Dermis blood vessel endothelial cell (primary cell): ENCODE measurements at places on chromosomes 2 and 18. TPM values are rescaled to one million over a fixed set of nuclear protein-coding genes. Genes with fewer than 3 reads are reported as not detected.

The UGT1A4 gene
- 0.09 TPM in 1 of 2 replicates, not detected in the other for total RNA-seq

The DNAJC5G gene
- 0.93 and 2.7 TPM in 2 replicates for total RNA-seq

The SERPINB4 gene
- not detected in 2 replicates for total RNA-seq

The QPCT gene
- 4.0 and 7.8 TPM in 2 replicates for total RNA-seq

The HTR2B gene
- total RNA-seq: 4.4 and 4.8 TPM in 2 replicates

The NEUROD1 gene
- total RNA-seq: not detected in 2 replicates

The REG3G gene
- total RNA-seq: not detected in 2 replicates

The RAPH1 gene
- total RNA-seq: 38.6 and 67.8 TPM in 2 replicates

The C2orf66 gene
- total RNA-seq: under 0.01 and 0.14 TPM in 2 replicates

The D2HGDH gene
- 12.5 and 19.4 TPM in 2 replicates for total RNA-seq

The LDLRAD4 gene
- total RNA-seq: 15.9 and 20.1 TPM in 2 replicates

The BOD1L2 gene
- not detected in 2 replicates for total RNA-seq

The ITGA4 gene
- 0.60 and 1.0 TPM in 2 replicates for total RNA-seq

The UGT1A10 gene
- not detected in 2 replicates for total RNA-seq

The HIBCH gene
- 22.6 and 26.2 TPM in 2 replicates for total RNA-seq

The GALNT14 gene
- total RNA-seq: 0.56 and 1.7 TPM in 2 replicates

The FBLN7 gene
- 2.4 and 3.3 TPM in 2 replicates for total RNA-seq

The CHRNG gene
- not detected in 2 replicates for total RNA-seq

The CPO gene
- total RNA-seq: not detected in 2 replicates

The IL1F10 gene
- not detected in 2 replicates for total RNA-seq

The UGT1A8 gene
- not detected in 2 replicates for total RNA-seq

The CTLA4 gene
- 1.7 and 2.2 TPM in 2 replicates for total RNA-seq

The MYCN gene
- total RNA-seq: 12.2 and 19.6 TPM in 2 replicates

The COLEC11 gene
- total RNA-seq: 0.79 and 0.85 TPM in 2 replicates

The SKOR2 gene
- total RNA-seq: not detected in 2 replicates

The SERPINB13 gene
- not detected in 2 replicates for total RNA-seq

The LIMS2 gene
- 20.1 and 23.8 TPM in 2 replicates for total RNA-seq

The ACVR1 gene
- total RNA-seq: 19.6 and 29.5 TPM in 2 replicates

The G6PC2 gene
- not detected in 2 replicates for total RNA-seq

The SLC19A3 gene
- total RNA-seq: 0.14 TPM in 1 of 2 replicates, not detected in the other

The RAB27B gene
- total RNA-seq: under 0.01 and 0.05 TPM in 2 replicates

The THSD7B gene
- under 0.01 TPM in 1 of 2 replicates, not detected in the other for total RNA-seq

The C2orf80 gene
- total RNA-seq: not detected in 2 replicates

The GPAT2 gene
- 5.6 and 30.9 TPM in 2 replicates for total RNA-seq

The CRYGD gene
- not detected in 2 replicates for total RNA-seq

The NFATC1 gene
- 17.0 and 19.3 TPM in 2 replicates for total RNA-seq

The PXDN gene
- 563 and 762 TPM in 2 replicates for total RNA-seq

The ATOH8 gene
- 42.3 and 58.4 TPM in 2 replicates for total RNA-seq

The ONECUT2 gene
- under 0.01 TPM in 2 replicates for total RNA-seq

The PTH2R gene
- not detected in 2 replicates for total RNA-seq

The SCN3A gene
- 6.1 and 12.0 TPM in 2 replicates for total RNA-seq

The ASXL3 gene
- 0.05 TPM in 1 of 2 replicates, not detected in the other for total RNA-seq

The ZSWIM2 gene
- not detected in 2 replicates for total RNA-seq

The TLX2 gene
- total RNA-seq: 0.17 TPM in 1 of 2 replicates, not detected in the other

The ALPG gene
- 0.05 TPM in 1 of 2 replicates, not detected in the other for total RNA-seq

The FKBP1B gene
- 9.9 and 14.5 TPM in 2 replicates for total RNA-seq

The CNDP2 gene
- total RNA-seq: 124 and 161 TPM in 2 replicates

The CNNM3 gene
- 14.0 and 24.9 TPM in 2 replicates for total RNA-seq

The SH3RF3 gene
- total RNA-seq: 7.7 and 13.5 TPM in 2 replicates

The TUBA4B gene
- 0.09 TPM in 1 of 2 replicates, not detected in the other for total RNA-seq
